Right lobe of liver (tissue), 6 donors: ENCODE measurements at places on chromosomes 7 and 10.

DNA sequence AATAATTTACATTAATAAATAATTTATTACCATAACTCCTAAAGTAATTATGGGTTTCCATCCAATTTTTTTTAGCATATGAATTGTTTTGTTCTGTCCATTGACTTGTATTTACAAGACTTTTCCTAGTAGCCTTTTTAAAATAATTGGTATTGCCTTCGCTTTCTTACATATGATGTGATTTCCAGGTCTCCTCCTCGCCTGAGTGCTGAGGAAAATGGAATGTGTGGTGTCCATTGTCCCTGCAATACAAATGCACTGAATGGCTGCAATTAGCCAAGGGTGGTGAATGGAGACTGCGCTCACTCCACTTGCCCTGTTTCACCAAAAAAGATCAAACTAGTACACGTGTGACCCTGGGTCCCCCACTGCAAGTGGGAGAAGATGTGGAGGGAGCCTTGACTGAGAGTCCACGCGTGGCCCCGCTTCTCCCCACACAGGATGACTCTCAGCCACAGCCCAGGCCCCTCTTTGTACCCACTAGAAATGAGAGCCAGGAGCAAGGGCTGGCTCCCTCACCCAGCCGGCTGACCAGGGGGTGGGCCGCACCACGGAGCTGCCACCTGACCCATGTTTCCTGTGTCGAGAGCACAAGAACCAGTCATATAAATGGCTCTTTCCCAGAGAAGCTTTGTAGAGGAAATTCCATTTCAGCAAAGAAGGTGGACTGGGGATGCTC, 52.6 kb downstream of the FAM53B start:
- DNase-seq, result no peak
- H3K27me3 ChIP-seq, result no peaks in the 10 kb centered on the region
- no peaks in the 10 kb centered on the region for H3K4me1 ChIP-seq
- no peak overlapping the region for H3K27ac ChIP-seq

DNA sequence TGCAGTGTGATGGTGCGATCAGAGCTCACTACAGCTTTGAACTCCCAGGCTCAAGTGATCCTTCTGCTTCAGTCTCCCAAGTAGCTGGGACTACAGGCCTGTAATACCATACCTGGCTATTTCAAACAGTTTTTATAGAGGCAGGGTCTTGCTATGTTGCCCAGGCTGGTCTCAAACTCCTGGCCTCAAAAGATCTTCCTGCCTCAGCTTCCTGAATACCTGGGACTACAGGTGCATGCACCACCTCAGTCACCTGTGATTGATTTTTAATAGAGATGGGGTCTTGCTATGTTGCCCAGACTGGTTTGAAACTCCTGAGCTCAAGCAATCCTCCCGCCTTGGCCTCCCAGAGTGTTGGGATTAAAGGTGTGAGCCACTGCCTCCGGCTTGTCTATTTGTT, 26.4 kb upstream of the CCL24 start:
- no peak overlapping the region for H3K4me3 ChIP-seq
- H3K27me3 ChIP-seq, result no peaks in the 10 kb centered on the region
- no peaks in the 10 kb centered on the region for H3K4me1 ChIP-seq

- no peaks in the 10 kb centered on the region for H3K36me3 ChIP-seq
- no peaks in the 10 kb centered on the region for H3K27me3 ChIP-seq
- no peaks in the 10 kb centered on the region for H3K4me1 ChIP-seq
- H3K4me3 ChIP-seq, result no peak overlapping the region
Observed at GRCh38 chr10:84075226-84076046, 63.9 kb upstream of the GHITM start.

DNA sequence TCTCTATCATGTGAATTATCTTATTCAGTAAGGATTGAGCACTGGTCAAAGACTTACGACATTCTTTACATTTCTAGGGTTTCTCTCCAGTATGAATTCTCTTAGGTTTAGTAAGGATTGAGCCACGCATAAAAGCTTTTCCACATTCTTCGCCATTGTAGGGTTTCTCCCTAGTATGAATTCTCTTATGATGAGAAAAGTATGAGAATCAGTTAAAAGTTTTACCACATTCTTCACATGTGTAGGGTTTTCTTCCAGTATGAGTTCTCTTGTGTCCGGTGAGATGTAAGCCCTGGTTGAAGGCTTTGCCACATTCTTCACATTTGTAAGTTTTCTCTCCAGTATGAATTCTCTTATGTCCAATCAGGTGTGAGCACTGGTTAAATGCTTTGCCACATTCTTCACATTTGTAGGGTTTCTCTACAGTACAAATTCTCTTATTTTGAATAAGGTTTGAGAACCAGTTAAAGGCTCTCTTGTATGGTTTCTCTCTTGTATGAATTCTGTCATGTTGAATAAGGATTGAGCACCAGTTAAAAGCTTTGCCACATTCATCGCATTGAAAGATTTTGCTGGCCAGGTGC, 445.9 kb downstream of the ZNF479 start:
- no peak for DNase-seq
- no peaks in the 10 kb centered on the region for H3K36me3 ChIP-seq
- no peak overlapping the region for H3K27ac ChIP-seq
- no peak overlapping the region for H3K4me3 ChIP-seq
- H3K4me1 ChIP-seq, result no peaks in the 10 kb centered on the region

DNA sequence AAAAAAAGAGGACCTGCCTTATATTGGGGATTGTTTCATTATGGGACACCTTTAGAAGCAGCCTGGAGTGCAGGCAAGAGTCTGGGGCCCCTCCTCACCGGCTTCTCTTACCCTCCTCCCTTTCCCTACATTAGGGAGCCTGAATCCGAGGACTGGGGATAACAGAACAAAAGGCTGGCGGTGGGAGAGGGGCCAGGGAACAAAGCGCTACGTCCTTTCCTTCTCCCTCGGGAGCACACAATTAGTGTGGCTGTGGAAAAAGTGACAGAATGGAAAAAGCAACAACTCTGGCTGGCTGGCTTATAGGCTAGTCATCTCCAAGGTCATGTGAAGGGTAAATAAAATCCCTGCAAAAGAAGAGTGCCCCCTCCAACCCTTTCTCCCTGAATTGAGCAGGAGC, 74.7 kb downstream of the LSM5 start:
- H3K36me3 ChIP-seq, result no peaks in the 10 kb centered on the region
- H3K27me3 ChIP-seq, result no peaks in the 10 kb centered on the region
- no peak for DNase-seq
- H3K27ac ChIP-seq, result no peak overlapping the region
- no peaks in the 10 kb centered on the region for H3K4me1 ChIP-seq

GRCh38 chr7:55363386-55364170, 1.6 kb upstream of the LANCL2 start:
- no peak overlapping the region for H3K27ac ChIP-seq
- no peaks in the 10 kb centered on the region for H3K4me1 ChIP-seq
- no peak for DNase-seq
- H3K36me3 ChIP-seq, result no peaks in the 10 kb centered on the region
- H3K4me3 ChIP-seq, result no peak overlapping the region

- no peaks in the 10 kb centered on the region for H3K4me1 ChIP-seq
- no peaks in the 10 kb centered on the region for H3K36me3 ChIP-seq
- DNase-seq, result no peak
Observed at GRCh38 chr10:90862908-90863514, 5.2 kb upstream of the HTR7 start.

DNA sequence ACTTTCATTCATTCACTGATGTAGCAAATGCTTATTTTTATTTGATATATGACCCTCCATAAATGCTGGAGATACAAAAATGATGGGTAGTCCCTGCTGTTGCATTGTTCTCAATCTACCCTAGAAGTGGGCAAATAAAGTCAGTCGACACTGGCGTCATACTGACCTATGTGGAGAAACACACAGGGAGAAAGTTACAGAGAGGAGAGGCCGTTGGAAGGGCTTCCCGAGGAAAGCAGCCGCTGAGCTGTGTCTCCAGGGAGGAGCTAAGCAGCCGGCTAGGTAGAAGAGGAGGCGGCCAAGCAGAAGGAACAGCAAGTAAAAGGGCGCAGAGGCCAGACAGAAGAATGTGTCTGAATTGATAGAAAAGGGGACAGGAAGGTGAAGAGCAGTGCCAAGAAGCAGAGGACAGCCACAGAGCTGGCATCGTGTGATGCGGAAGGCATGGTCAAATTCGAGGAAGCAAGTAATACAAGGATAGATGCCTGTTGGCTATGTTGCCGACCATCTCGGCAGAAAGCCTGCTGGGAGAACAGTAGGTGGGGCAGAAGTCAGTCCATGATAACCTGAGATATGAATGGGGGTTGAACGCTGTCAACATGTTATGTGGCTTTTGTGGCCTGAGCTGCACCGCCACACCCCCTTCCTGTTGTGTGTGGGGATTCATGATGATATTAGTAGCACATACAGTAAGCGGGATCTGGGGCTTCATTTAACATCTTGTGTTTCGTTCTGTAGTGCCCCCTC, 25.9 kb downstream of the ST8SIA6 start:
- no peak overlapping the region for H3K27ac ChIP-seq
- no peaks in the 10 kb centered on the region for H3K27me3 ChIP-seq
- DNase-seq, result no peak

- no peaks in the 10 kb centered on the region for H3K27me3 ChIP-seq
- H3K4me1 ChIP-seq, result no peaks in the 10 kb centered on the region
- no peak overlapping the region for H3K27ac ChIP-seq
- H3K36me3 ChIP-seq, result no peaks in the 10 kb centered on the region
- H3K4me3 ChIP-seq, result no peak overlapping the region
- DNase-seq, result no peak
Observed at GRCh38 chr10:45325116-45325515, 9.7 kb upstream of the OR13A1 start.

GRCh38 chr7:124399941-124400340, 365.7 kb downstream of the GPR37 start:
- no peaks in the 10 kb centered on the region for H3K36me3 ChIP-seq
- H3K4me1 ChIP-seq, result no peaks in the 10 kb centered on the region
- H3K4me3 ChIP-seq, result no peak overlapping the region
- H3K27me3 ChIP-seq, result no peaks in the 10 kb centered on the region

DNA sequence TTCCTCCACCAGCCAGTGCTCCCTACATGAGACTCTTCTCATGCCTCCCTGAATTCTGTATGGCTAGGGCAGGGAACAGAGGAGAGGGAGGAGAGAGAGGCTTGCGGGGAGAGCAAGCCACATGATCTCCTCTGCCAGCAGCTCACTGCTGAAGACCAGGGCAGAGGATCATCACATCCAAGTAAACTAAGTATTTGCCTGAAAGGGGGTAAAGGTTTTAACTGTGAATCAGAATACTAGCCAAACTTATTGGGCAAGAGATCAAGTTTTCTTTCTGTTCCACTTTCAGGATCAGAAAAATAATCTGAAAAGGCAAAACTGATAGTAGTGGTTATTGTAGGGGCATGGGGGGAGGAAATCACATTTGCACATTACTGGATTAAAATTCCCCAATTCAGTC, 17.8 kb upstream of the ERCC6 start:
- no peak overlapping the region for H3K27ac ChIP-seq
- no peak for DNase-seq
- no peaks in the 10 kb centered on the region for H3K4me1 ChIP-seq
- no peaks in the 10 kb centered on the region for H3K27me3 ChIP-seq
